ENCODE measurements at places on chromosomes 5 and 9.
A peak's percentile ranks its signal among the peaks of the same experiment; 100 is the strongest.

- no peak for DNase-seq
These were observed 11.8 kb upstream of the SEMA5A start for GRCh38 chr5:9557696-9558095.

- no peak for DNase-seq
These were observed 7.2 kb downstream of the FOXD1 start for GRCh38 chr5:73441378-73441777.

DNA sequence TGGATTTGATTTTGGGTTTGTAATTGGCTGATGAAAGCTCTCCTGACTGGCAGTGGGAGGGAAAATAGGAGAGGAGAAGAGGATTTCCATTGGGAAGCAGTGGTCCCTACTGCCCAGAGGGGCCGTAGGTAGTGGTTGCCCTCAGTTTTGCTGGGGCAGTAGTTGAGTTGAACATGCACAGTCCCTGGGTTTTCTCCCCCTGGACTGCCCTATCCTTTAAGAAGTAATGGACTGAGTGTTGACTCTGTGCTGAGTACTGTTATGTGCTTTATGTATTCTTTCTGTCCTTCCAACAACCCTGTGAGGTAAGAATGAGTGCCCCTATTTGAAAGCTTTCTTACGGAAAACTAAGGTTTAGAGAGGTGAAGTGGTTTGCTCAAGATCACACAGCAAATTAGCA lies 111.2 kb upstream of the RPS23 start:
- DNase-seq = no peak

DNA sequence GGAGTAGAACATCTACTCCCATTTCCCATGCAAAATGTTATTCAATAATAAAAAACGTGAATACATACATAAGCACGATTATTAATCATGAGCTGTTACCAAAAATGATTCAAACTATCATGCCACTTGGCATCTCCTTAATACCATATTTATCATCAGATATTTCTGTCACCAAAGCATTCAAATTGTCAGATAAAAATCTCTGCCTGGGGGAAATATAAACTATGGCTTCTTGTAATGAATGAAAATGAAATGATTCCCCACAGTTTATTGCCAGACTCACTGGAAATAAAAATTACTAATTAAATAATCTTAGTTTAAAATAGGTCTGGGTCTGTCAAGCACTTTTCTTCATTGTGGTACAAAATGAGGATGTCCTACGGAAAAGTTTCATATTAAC lies 265.4 kb downstream of the EDIL3 start:
- no peak for DNase-seq

DNA sequence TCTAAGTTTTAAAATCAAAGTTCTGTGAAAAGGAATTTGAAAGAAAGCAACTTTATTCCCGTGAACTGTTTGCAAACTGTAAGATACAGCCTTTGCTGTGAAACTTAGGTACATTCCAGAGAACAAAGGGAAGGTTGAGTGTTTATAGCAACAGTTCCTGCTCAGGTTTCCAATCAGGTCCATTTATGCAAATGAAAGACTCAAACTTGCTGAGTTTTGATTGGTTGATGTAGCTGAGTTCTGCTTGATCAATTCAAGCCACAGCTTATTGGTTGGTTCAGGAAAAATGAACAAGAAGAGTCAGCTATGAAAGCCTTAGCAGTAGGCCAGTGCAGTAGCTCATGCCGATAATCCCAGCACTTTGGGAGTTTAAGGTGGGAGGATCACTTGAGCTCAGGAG lies 37.9 kb downstream of the SLC27A6 start:
- peak; percentile 3 for DNase-seq

DNA sequence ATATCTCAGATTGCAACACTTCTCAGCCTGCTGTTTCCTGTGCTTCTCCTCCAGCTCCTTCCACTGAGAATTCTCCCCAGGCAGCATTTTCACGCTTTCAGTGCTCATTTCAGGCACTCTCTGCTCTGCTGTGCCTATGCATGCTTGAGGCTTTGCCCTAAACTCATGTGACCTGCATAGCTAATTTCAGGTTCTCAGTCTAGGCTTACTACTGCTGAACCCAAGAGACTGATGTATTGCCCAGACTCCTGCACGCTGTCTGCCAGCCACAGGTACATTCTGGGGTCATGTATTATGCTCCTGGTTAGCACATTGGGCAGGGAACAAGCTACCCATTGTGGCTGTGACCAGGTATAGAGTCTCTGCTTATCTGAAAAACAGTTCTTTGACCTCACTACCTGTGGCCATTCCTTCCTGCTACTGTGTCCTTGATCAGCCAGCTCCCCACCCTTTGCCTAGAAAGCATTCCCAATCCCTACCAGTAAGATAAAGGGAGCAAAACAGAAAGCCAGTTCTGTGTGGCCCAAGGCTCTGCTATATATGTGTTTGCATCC lies 34.7 kb downstream of the PIP5K1B start:
- peak; percentile 69 for DNase-seq

DNA sequence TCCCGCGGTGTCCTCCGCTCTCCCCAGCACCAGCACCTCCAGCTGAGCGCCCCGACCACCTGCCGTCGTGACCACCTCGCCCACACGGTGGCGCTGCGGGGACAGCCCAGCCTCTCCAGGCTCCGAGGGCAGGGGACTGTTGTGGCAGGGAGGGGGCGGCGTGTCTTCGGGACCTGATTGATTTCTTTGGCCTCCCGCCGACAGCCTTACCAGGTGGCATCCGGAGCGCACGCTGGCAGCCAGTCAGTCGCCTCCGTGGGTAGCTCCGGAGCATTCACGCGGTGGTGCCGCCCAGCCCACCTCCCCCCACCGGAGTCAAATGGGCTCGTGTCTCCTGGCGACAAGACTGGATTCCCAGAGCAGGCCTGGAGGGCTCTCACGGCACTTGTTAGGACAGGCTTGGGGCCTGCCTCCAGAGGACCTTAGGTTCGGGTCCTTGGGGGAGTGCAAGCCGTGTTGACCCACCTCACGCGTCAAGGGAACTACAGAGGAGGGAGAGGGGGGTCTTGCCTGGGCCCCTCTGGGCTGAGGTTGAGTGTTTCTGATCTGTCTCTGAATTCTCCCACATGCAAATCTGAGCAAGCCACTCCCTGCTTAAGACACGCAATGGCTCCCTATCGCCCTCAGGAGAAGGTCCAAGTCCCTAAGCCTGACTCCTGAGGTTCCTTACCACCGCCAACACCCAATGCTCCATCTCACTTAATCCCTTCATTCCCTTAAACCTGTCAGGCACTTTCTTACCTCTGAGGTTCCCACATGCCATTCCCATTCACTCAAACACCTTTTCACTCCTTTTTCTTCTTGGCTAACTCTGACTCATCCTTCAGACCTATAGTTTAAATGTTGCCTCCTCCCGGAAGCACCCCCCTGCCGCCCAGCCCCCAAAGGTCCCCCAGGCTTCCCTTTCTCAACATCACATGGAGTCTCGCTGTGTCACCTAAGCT lies 51.2 kb upstream of the GGTA1 start:
- DNase-seq = peak; percentile 84

DNA sequence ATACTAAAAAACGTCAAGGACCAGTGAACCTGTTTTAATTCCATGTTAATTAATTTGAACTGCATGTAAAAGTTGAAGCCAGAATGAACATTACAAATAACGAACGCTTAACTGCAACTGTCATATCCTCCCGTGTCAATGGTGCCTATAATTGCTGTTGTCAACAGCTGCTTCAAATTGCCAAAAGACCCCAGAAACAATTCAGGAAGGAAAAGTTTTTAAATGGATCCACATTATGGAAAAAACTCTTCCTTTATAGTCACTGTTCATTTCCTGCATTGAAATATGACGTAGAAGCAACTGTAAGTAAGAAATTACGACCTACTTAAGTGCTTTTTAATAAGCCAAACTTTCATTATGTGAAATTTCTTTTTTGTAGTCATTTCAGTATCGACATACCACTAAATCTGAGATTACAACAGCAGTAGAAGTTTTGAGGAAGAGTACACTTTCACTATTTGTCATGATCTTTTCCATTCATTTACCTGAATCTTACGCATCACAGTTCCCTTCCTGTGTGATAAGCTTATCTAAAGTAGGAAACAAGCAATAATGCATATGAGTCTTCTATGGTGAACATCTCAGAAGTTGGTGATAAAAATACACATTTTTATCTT lies 37.8 kb downstream of the MEF2C start:
- no peak for DNase-seq

- peak; percentile 39 for DNase-seq
These were observed 2.9 kb downstream of the IQGAP2 start for GRCh38 chr5:76406014-76406413.

DNA sequence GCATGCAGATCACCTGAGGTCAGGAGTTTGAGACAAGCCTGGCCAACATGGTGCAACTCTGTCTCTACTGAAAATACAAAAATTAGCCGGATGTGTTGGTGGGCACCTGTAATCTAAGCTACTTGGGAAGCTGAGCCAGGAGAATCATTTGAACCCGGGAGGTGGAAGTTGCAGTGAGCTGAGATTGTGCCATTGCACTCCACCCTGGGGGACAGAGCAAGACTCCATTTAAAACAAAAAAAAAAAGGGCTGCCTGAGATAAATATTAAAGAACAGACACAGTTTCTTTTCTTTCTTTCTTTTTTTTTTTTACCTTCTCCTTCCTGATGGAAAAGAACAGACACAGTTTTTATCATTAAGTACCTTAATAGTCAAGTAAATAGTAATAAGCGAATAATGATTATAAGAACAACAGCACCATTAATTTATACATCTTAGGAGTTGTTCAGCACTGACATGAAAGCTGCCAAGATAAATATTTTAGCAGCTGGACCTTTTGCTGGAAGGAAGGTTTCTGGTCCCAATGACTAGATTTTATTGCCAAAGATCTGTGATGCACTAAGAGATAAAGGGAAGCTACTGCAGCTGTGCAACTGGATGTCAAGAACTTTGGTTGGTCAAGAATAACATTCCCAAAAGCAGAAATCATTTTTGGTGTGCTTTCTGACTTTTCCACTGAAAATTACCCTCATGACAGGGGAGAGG lies 7.0 kb downstream of the CENPP start:
- DNase-seq = no peak

- no peak for DNase-seq
These were observed 193.7 kb upstream of the TLE4 start for GRCh38 chr9:79378107-79378506.

GRCh38 chr9:134659688-134660131 lies 18.1 kb downstream of the COL5A1 start:
- no peak for DNase-seq

DNA sequence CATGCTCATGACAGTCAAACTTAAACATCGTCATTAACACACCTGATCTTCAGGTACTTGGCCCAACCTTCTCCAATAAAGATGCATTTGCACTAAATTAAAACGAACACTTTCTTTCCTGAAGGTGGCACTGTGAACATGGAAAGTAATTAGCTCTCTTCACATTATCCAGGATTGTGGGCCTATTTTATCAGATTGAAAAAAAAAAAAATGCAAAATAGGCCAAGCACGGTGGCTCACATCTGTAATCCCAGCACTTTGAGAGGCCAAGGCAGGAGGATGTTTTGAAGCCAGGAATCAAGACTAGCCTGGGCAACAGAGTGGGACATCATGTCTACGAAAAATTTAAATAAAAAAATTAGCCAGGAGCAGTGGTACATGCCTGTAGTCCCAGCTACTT lies 14.4 kb upstream of the CDC20B start:
- peak; percentile 48 for DNase-seq

DNA sequence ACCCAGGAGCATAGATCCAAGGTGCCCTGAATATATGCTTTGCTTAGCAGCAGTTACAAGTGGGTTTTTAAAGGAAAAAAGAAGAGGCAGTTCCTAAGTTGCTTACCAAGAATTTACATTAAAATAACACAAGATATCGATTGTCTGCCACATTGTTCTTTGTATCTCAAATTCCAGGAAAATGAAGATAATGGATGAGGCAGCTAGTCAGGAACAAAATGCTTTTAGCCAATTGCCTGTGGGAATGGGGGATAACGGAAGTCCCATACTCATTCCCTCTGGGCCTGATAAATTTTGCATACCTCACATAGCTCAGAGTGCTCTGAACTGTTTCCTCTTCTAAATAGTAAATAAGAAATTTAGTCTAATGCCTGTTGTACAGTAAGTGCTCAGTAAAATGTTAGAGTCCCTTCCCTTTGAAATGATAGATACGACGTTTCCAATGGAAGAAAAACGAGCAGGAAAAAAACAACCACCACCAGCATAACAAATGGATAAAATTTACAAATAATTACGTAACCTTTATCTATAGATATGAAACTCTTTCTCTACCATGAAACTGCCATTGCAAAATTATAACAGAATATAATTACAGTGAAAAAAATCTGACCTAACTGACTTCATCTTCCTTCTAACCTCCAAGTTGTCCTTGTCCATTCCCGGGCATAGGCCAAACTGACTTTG lies 35.5 kb upstream of the TENT2 start:
- no peak for DNase-seq

GRCh38 chr5:12911156-12911555 lies 1006.9 kb upstream of the CTNND2 start:
- no peak for DNase-seq

DNA sequence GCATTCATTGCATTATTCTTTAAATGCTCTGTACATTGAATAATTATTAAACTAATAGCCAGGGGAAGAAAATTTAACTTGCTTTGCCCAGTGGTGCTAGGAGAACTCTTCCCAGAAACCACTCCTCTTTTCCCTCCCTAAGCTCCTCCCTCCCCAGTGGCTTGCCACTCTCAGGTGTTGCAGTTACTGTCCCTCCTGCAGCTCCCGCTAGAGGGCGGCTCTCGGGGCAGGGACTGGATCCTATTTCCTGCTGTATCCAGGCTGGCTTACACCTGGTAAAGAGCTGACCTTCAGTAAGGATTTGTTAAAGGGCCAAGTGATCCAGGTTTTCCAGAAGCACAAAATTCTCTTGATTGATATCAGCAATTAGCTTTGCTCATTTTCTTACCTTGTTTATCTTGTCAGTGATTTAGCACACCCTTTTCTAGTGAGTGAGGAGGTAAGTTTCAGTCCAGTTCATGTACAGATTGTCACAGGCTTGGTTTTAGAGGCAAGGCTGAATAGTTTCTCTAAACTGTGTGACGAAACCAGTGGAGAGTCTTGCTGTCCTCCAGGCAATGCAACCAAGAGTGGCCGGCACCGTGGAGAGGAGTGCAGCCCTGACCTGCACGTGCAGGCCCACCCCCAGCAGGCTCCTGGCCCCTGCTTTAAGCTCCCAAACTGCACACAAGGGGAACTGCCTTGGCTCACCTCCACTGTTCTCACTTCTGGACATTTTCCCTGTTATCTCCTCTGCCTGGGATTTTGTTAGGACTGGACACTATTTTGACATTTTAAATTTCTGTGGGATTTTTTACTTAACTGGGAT lies 423.8 kb downstream of the SPOCK1 start:
- DNase-seq = peak; percentile 47

DNA sequence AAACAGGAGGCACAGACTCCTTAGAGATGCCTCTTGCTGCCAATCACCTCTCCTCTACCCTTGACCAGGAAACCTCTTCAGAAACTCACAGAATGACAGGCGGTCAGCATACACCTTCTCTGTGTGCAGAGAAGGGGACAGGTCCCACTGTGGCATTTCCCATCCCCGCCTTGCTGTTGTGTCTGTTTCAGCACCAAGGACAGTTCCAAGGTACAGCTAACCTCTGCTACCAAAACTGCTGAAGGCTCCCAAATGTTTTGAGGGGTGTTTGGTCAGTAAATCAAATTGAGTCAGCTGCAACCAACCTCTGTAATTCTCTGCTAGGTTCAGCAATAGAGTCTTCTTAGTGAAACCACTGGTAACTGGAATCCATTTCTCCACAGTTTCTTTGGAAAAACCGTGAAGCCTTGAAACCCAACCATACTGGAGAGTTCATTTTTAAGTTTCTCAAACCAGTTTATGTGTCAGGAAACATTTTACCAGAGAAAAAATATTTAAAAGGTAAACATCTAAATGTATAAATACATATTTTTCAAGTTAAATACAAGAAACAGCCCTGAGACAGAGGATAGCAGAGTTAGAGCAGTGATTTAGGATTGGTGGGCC lies 122.0 kb downstream of the DRD1 start:
- DNase-seq = peak; percentile 69

All from hematopoietic multipotent progenitor cell treated with erythropoietin and hydrocortisone succinate and interleukin-3 and kit ligand, for 4 days (in vitro differentiated cells).